ENCODE measurements at places on chromosomes 4 and X.

GRCh38 chr4:4714331-4714730, 145.1 kb upstream of the MSX1 start:
- no peak for DNase-seq

DNA sequence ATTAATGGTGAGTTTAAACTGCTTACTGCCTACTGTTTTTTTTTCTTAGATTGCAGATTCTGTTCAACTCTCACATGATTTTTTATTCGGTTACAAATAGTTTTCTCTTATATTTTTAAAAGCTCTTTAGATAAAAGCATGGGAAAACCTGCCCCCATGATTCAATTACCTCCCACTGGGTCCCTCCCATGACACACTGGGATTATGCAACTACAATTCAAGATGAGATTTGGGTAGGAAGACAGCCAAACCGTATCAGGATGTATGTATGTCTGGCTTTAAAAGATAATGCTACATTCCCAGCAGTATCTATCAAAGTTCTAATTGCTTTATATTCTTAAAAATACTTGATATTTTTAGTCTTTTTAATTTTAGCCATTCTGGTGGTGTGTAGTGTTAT, 131.5 kb downstream of the JADE1 start:
- DNase-seq = no peak

DNA sequence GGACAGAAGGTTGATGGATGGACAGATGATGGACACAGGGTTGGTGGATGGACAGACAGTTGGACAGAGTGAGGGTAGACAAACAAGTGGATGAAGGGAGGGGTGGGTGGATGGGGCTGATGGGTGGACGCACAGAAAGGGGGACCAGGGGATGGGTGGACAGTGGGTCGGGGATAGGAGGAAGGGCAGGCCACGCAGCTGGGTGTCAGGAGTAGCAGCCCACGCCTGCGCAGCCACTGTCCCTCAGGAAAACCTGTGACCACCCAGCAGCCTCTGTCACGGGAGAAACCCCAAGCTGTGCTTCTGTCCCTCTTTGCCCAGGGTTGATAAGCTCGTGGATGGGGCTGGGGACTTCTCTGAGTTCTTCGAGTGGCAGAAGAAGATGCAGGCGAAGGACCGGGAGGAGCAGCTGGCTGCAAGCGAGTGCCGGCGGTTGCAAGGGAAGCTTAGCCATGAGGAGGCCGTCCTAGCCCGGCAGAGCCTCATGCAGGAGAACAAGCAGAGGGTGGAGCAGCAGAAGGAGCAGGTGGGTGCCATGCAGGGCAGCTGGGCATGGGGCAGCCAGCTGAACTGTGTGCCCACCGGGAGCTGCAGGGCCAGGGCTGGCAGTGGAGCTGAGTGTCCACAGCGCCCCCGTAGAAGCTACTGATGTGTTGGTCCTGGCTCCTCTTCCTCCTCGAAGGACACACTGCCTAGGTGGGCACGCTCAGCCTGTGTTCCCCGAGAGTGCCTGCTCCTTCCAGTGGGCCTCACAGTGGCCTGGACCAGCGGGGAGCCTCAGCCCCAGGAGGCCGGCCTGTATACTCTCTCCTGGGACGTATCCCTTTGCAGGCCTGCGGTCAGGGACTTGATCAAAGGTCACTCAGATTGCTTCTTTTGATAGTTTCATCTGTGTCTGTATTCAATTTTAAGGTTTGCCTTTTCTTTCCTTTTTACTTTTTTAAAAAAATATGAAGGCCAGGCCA, 16.8 kb upstream of the RNF4 start:
- DNase-seq = no peak

GRCh38 chr4:125666635-125667034, 351.9 kb downstream of the FAT4 start:
- DNase-seq = no peak

- no peak for DNase-seq
Measured at GRCh38 chrX:155962906-155963305, 34.6 kb upstream of the IL9R start.

- DNase-seq = no peak
Measured at GRCh38 chr4:170875868-170876267, 786.1 kb upstream of the AADAT start.

GRCh38 chr4:6595897-6596537, 21.0 kb downstream of the MAN2B2 start:
- DNase-seq = no peak

- DNase-seq = no peak
Measured at GRCh38 chrX:151852294-151852693, 60.4 kb upstream of the MAGEA4 start.

GRCh38 chr4:107751670-107752069, 31.6 kb upstream of the PAPSS1 start:
- DNase-seq = no peak

- no peak for DNase-seq
Measured at GRCh38 chr4:153271820-153272219, 67.6 kb downstream of the TRIM2 start.

- DNase-seq = no peak
Measured at GRCh38 chr4:8294775-8295174, 25.2 kb downstream of the HTRA3 start.

GRCh38 chr4:142347241-142347640, 498.9 kb downstream of the INPP4B start:
- DNase-seq = peak; percentile 39

DNA sequence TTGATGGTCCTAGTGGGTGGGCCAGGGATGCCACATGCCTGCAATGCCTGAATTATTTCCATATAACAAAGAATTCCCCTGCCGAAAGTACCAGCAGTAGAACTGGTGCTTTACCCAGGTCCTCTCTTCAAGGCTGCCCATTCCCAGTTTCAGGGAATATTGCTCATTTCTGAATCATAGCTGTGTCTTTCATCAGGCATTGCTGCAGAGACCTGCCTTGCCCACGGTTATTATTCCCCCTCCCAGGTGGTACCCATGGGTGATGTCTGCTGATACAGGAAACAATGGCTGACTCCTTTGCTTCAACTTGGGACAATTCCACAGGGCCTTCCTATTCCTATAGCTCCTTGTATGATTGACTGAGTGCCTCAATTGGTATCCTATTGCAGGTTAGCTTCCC, 9.7 kb upstream of the IQCM start:
- no peak for DNase-seq

DNA sequence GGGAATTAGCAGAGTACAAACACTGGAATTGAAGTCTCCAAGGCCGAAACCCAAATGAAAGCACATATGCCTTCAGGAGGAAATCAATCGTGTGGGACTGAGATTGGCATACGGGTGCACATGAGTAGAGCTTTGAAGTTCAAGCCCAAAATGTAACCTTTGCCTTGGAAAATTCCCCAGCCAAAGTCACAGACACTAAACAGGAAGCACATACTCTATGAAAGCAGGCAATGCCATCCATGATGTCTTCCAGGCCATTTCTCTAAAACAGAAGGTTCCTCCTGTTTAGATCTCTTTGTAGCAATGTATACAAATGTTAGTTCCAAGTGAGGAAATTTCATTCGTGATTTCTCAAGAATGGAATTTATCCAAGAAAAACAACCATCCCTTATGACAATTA, 162.5 kb downstream of the COL4A6 start:
- DNase-seq = no peak

- no peak for DNase-seq
Measured at GRCh38 chr4:118012142-118012541, 22.1 kb upstream of the NDST3 start.

GRCh38 chrX:55767100-55767499, 49.6 kb downstream of the RRAGB start:
- peak; percentile 44 for DNase-seq

DNA sequence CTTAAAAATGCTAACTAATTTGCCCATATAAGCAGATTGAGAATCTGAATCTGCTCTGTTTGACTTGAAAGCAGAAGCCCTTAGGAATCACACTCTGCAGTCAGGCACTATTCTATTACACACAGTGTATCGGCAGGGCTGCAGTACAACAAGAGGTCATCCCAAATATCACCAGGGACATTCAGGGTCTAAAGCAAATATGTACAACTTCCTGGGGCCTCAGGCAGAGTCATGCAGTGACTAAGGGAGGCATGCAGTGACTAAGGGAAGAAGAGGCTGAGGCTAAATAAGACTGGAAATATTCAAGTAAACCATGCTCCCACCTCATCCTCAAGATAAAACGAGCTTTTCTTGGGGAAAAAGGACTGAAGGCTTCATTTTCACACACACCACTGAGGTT, 20.9 kb downstream of the MAPK10 start:
- DNase-seq = peak; percentile 84

GRCh38 chr4:87053802-87054767, 119.3 kb downstream of the AFF1 start:
- DNase-seq = no peak

DNA sequence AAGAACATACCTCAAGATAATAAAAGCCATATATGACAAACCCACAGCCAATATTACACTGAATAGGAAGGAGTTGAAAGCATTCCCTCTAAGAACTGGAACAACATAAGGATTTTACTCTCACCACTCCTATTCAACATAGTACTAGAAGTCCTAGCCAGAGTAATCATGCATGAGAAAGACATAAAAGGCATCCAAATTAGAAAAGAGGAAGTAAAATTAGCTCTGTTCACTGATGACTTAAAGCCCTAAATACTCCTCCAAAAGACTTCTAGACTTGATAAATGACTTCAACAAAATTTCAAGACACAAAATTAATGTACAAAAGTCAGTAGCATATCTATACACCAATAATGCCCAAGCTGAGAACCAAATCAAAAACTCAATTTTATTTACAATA, 235.7 kb downstream of the NKX6-1 start:
- no peak for DNase-seq

DNA sequence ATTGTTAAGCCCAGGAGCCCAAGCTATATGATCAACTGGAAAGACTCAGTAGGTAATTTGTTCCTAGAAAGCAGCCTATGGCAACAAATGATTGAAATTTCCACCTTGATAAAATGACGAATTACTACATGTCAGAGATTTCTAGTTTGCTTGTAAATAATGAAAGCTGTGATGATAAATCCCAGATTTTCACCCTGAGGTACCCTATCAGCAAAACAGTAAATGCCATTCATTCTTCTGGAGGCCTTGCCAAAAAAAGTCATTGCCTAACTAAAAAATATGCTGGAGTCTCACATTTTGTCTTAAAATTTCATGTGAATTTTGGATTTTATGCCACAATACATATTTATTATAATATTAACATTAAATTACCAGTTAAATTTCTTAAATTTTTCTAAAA, 71.3 kb downstream of the PPEF2 start:
- DNase-seq = peak; percentile 56

GRCh38 chr4:84964995-84965552, 1.4 kb downstream of the WDFY3 start:
- no peak for DNase-seq

- DNase-seq = no peak
Measured at GRCh38 chr4:83040269-83040668, 5.3 kb downstream of the COPS4 start.

DNA sequence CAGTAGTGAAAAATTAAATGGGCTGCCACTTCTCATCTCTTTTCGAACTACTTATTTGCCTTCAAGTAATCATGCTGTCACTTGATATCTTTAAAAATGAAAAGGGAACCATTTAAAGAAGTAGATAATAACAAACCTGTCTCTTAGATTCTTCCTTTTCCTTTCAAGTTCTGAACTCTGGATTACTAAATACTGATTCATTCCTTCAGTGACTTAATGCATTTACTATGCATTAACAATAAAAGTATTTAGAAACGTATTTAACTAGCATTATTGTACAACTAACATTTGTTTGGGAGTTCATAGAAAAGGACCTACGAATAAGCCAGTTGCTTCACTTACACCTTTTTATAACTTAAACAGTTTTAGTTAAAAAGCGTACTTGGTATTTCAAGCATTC, 61.1 kb upstream of the RAB33B start:
- DNase-seq = no peak

Measured in fibroblast of pulmonary artery (primary cell).